Hematopoietic multipotent progenitor cell treated with erythropoietin and hydrocortisone succinate and interleukin-3 and kit ligand, for 6 days (in vitro differentiated cells): ENCODE measurements at places on chromosomes 12 and 14.
A peak's percentile ranks its signal among the peaks of the same experiment; 100 is the strongest.

DNA sequence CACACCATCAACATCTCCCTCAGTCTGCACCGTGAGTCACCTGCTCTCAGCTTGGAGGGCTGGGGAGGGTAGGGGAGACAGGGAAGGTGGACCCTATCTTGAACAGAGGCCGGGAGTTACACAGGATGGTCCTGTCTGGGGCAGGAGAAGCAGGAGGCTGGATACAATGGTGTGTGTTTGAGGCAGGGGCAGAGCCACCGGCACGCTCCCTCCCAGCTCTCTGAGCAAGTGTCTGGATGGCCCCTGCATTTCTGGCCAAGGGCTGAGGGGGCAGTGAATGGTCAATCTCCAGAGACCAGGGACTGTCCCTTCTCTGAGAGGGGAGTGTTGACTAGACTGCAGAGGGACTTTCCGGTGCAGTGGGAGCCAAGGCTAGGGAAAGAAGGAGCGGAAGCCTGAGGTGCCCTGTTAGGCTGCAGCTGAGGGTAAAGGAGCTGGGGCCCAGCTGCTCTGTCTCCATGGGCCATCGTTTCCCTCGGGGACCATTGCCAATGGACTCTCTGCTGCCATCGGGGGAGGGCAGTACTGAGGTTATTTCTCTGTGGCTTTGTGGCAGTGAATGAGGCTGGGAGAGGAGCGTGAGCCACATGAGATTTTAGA lies 1.9 kb downstream of the LRP1-AS start:
- DNase-seq: no peak

- no peak for DNase-seq
Measured at GRCh38 chr12:31008961-31009840, 64.5 kb upstream of the DDX11 start.

GRCh38 chr12:68452078-68452715 lies 120.0 kb upstream of the MDM1 start:
- DNase-seq: no peak

- no peak for DNase-seq
Measured at GRCh38 chr14:73942180-73942579, 7.7 kb downstream of the FAM161B start.

- no peak for DNase-seq
Measured at GRCh38 chr14:99035712-99036610, 236.0 kb downstream of the BCL11B start.

- DNase-seq: no peak
Measured at GRCh38 chr14:97625477-97625876, 828.3 kb downstream of the VRK1 start.

DNA sequence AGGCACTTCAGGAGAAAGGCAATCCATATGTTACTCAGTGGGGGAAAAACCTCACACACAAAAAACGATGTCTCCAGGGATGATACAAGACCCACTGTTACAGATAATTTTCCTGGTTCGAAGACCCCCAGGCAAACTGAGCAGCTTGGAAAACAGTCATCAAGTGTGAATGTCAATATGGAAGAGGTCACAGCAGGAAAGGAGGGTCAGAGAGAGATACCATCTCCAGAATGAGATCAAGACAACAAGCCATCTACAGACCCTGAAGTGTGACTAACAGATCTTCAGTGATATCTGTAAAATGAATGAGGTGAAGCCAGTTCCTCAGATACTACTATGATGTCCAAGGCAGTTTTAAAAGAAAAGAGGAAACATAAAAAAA lies 28.6 kb downstream of the GNS start:
- DNase-seq: peak; percentile 47

- peak; percentile 81 for DNase-seq
Measured at GRCh38 chr12:54220092-54220557, 31.3 kb upstream of the SMUG1 start.

- no peak for DNase-seq
Measured at GRCh38 chr14:73465823-73466532, 7.6 kb upstream of the NUMB start.

- DNase-seq: peak; percentile 94
Measured at GRCh38 chr14:69129264-69129880, 23.5 kb downstream of the DCAF5 start.

GRCh38 chr12:104312202-104312601 lies 8.7 kb downstream of the EID3 start:
- no peak for DNase-seq

- DNase-seq: peak; percentile 36
Measured at GRCh38 chr12:124053851-124054250, 80.8 kb downstream of the ZNF664 start.

DNA sequence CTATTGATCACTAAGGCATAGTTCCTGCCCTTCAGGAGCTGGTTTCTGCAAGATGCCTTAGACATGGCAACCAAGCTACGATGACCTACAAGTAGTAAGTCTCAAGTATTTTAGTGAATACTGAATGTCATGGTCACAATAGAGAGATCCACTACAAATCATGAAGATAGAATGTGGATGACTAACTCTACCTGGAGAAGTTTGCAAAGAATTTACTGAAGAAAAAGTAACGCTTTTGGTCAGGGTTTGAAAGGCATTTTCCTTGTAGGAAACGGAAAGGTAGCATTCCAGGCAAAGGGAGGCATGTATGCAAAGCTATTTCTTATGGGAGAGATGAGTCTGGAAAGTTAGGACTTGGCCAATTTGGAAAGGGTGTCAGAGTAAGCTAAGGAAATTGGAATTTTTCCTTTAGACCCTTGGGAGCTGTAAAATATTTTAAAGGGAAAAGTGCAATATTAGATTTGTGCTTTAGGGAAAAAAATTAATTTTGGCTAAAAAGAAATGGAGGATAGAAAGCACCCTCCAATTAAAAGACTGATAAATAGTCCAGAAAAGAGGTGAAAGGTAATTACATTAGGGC lies 377.5 kb downstream of the EGLN3 start:
- DNase-seq: no peak

GRCh38 chr14:60648934-60649874 lies at the start of gene SIX1:
Gene SIX1 (minus strand): TSS chr14:60649477. CDS start chr14:60649189, 288 bp downstream.
- DNase-seq: peak; percentile 63

- no peak for DNase-seq
Measured at GRCh38 chr12:86837246-86837645, 581.1 kb upstream of the MGAT4C start.

GRCh38 chr12:126347421-126347820 lies 1282.2 kb downstream of the AACS start:
- DNase-seq: no peak

DNA sequence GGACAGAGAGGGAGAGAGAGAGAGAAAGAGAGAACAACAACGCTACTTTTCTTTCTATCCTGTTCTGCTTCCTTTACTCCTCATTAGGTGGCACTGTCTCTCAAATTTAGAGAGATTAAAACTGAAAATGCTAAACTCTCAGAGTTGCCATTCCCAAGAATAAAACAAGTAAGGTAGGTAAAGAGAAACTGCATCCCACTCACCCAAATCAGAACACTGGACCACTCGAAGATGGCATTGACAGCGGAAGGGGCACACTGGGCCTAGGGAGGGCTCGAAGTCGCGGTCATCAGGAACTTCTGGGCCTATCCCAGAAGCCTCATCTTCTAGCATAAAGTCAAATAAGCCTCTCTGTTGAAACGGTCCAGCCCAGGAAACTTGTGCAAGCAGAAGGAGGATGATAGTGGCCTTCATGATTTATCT lies 4.5 kb downstream of the DCN start:
- DNase-seq: peak; percentile 11
